ENCODE measurements at places on chromosomes 4 and X.

DNA sequence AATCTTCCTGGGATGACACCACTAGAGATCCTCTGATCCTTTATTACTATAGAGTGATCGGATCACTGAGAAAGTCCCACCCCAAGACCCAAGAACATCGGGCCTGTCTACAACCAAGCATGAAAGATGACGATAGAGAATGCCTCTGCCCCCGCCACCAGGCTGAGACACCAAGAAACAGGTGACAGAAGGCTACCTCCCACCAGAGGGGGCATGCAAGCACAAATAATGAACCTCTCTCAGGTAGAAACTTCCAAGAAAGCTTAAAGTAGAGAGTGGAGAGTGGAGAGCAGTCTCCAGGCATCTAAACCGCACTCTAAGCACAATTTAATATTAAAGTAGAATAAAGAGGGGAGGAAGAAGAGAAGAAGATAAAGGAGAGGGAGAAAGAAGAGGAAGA, 402.6 kb downstream of the INPP4B start:
- DNase-seq: peak; percentile 26

DNA sequence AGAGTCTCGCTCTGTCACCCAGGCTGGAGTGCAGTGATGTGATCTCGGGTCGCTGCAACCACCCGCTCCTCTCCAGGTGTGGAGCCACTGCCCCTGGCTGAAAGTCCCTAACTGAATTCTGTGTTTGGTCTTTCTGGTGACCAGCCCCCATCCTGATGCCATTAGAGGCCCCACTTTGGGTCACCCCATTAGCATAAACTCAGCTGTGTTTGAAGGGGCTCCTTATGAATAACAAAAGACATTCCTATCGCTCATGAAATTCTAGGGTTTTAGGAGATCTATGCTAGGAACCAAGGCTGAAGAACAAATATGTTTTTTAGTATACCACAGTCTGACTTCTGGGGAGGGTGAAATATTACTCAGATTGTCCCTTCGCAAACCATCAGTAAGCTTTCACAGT, 652.9 kb downstream of the ADGRL3 start:
- DNase-seq: no peak

GRCh38 chr4:116480546-116480945, 604.8 kb downstream of the TRAM1L1 start:
- DNase-seq: no peak

DNA sequence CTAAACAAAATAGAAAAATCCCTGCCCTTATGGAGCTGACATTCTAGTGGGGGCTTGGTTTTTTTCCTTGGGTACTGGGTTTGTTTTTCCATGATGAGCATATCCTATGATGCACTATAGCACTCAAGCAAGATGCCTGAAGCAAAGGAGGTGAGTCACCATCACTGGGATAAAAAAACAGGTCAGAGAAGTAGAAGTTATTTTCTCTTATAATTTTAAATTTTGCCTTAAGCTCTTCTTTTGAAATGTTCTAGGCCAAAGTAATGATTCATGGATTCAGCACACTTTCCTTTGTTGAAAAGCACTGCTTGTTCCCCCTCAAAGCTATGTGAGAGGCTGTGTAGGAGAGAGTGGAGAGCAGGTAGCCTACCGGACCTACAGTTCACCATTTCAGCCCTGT, 15.2 kb upstream of the CXCL2 start:
- DNase-seq: no peak

GRCh38 chr4:182680234-182680653, 236.9 kb downstream of the DCTD start:
- no peak for DNase-seq

- no peak for DNase-seq
These were observed 129.9 kb upstream of the BANK1 start for GRCh38 chr4:101660607-101661006.

DNA sequence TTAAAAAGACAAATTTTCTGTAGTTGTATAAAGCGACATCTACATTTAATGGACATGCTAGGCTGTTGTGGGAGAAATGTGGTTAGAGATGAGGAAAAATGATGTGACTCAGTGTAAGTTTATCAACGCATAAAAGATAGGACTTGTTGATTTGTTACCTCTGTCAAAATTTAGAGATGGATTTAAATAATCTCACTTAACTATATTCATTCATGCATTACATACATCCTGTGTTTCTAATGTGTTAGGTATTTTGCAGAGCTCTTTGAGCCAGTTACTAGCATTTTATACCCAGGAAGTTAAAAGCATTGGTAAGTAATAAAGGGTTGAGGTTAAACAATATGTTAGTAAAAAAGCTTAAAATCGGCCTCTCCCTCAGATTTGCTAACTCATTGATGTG, 34.3 kb downstream of the METAP1 start:
- no peak for DNase-seq

- DNase-seq: no peak
These were observed 31.6 kb downstream of the ARL9 start for GRCh38 chr4:56537147-56537546.

DNA sequence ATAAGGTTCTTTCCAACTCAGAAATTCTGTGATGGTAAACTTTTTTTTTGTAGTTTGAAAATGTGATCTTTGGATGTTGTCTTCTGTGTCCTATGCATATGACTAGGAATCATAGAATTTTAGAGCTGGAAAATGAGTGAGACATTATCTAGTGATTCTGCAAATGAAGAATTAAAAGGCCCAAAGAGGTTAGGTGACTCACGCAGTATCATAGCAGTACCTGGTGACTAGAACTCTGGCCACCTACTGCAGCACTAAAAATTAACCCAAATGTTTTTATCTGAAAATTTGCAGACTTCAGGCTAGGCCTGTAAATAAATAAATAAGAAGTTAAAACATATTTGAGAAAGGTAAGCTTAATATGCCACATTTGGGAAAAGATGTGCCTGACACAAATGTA, 52.8 kb downstream of the NFKB1 start:
- no peak for DNase-seq

All from activated naive CD4-positive, alpha-beta T cell treated with anti-CD3 and anti-CD28 coated beads, Interleukin-2, amount 50 U/mL, for 16 hours (primary cell).